Cerebellar nuclear complex (tissue), 1 donor: ENCODE measurements at places on chromosomes 12 and 14.

- no peak for DNase-seq
Observed at GRCh38 chr12:13189264-13189663, 7.3 kb upstream of the EMP1 start.

- no peak for DNase-seq
Observed at GRCh38 chr12:46865311-46865710, 39.5 kb upstream of the SLC38A4 start.

GRCh38 chr12:79573820-79574219, 116.9 kb downstream of the PAWR start:
- no peak for DNase-seq

- no peak for DNase-seq
Observed at GRCh38 chr12:73612551-73612950, 925.1 kb upstream of the ATXN7L3B start.

DNA sequence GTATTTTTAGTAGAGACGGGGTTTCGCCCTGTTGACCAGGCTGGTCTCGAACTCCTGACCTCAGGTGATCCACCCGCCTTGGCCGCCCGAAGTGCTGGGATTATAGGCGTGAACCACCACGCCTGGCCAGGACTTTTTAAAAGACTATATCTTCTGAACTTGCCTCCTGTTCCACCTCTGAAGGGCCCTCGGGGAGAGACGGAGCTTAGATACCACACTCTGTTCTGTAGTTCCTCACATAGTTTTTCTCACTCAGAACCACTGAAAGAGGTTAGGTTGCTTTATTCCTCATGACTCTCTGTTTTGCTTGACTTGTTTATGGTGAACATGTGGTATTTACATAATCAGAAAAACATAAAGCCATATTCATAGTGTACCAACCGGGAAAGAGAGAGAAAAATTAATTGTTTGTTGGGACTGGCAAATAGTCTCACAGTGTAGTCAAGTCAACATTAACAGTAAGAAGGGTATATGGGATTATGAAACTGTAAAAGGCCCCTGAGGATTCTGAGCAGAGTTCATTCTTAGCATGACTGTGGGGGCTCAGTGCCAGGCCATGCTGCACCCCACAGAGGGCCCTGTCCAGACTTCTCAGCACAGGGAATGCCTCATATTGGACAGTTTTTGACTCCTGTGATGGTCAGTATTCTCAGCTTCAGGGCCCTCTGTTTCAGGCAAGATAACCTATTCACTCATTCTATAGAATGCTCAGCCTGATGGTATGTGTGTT, 342.3 kb downstream of the ZFP36L1 start:
- no peak for DNase-seq

- DNase-seq: no peak
Observed at GRCh38 chr12:69580074-69580473, 5.2 kb upstream of the CCT2 start.

- DNase-seq: no peak
Observed at GRCh38 chr14:105195522-105196264, 14.6 kb upstream of the NUDT14 start.

- no peak for DNase-seq
Observed at GRCh38 chr14:101873991-101874390, 90.4 kb upstream of the DYNC1H1 start.

DNA sequence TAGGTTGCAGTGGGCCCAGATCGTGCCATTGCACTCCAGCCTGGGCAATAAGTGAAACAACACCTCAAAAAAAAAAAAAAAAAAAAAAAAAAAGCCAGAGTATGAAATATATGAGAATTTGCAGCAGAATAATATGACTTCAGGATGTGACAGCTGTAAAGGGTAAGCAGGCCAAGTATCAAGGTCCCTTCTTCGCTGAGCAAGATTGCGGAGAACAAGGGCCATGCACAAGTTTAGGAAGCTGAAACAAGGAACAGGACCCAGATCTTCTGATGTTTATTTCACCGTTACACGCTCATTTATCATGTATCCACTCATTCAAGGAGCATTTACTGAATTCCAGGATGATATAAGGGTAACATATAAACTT, 659 bp upstream of the FOXJ2 start:
- DNase-seq: no peak

GRCh38 chr14:35247777-35248475, 44.3 kb upstream of the PSMA6 start:
- no peak for DNase-seq

DNA sequence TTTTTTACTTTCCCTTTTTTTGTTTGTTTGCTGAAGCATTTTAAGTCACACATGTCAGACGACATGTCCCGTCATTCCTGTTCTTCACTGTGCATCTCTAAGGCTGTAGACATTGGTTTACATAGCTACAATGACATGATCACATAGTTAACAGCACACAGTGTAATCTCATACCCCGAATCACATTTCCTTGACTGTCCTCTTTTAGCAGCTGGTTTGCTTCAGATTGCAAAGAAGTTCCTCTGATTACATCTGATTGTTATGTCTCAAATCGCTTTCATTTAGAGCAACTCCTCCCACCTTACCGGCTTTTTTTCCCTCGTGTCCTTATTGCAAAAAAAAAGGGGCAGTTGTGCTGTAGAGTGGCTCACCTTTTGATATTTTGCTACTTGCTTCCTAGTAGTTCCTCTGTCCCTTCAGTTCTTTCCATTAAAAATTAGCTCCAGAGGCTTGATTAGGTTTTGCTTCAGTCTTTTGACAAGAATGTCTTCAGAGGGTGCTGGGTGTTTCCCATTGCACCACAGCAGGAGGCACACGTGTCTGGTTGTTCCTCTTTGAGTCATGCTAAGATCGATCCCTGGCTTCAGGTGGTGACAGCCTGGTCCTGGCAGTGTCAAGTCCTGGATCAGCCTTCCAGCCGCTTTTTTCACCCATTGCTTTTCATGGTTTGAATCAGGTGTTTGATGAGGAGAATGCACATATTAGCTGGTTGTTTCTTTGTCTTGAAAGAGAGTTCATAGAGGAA, 35.0 kb downstream of the ZNF664 start:
- DNase-seq: no peak

GRCh38 chr12:131093604-131093955, 139.9 kb downstream of the ADGRD1 start:
- DNase-seq: no peak

DNA sequence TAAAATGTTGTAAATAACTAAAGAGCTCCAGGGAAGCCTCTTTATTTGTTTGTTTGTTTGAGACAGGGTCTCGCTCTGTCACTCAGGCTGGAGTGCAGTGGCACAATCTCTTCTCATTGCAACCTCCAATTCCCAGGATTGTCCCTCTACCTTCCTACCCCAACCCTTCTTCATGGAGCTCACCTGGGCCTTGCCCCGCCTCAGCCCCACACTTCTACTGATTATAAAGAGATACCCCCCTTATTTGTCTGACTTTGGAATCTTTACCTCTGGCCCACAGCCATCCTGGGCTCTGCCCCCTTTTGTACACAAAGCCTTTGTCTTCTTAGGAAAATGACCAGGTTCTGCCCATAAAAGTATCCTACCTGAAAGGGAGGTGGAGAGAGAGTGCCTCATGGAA, 9.1 kb upstream of the BLTP3B start:
- DNase-seq: no peak

GRCh38 chr14:105155071-105155651, 13.4 kb downstream of the JAG2 start:
- DNase-seq: no peak

DNA sequence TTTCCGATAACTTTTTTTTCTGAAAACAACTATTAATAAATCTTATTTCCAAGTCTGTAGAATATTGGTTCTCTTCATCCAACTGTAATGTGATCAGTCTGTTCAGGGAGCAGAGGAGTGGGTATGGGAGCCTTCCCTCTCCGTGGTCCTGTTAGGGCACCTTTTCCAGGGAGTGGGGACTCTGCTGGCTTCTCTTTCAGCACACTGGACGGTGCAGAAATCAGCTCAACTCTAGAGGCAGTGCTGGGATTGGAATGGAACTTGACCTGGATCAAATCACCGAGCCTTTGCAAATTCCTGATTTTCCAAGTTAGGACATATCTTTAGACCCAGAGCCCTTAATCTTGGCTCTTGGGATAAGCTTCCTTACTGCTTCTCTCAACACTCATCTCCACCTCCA, 630.4 kb downstream of the DIO2 start:
- DNase-seq: no peak

DNA sequence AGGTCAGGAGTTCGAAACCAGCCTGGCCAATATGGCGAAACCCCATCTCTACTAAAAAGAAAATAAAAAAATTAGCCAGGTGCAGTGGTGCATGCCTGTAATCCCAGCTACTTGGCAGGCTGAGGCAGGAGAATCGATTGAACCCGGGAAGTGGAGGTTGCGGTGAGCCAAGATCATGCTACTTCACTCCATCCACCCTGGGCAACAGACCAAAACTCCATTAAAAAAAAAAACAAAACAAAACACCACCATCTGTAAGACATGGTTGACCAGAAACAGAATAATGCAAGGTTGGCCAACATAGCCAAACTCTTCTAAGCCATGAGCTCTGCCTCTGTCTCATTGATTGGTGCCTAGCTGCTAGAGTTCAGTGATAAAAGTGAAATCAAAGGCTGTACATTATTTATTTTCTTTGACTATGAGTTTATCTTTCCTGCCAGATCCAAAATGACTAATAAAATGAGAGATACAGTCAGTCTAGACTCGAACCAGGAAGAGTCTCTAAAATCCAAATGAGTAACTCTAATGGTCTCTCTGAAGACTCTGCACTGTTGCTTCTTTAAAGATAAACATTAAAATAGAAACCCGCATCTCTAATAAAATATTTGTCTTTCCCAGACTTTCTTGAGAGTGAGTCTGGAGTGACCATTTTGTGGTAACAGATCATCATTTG, 404.7 kb downstream of the DAD1 start:
- DNase-seq: no peak

DNA sequence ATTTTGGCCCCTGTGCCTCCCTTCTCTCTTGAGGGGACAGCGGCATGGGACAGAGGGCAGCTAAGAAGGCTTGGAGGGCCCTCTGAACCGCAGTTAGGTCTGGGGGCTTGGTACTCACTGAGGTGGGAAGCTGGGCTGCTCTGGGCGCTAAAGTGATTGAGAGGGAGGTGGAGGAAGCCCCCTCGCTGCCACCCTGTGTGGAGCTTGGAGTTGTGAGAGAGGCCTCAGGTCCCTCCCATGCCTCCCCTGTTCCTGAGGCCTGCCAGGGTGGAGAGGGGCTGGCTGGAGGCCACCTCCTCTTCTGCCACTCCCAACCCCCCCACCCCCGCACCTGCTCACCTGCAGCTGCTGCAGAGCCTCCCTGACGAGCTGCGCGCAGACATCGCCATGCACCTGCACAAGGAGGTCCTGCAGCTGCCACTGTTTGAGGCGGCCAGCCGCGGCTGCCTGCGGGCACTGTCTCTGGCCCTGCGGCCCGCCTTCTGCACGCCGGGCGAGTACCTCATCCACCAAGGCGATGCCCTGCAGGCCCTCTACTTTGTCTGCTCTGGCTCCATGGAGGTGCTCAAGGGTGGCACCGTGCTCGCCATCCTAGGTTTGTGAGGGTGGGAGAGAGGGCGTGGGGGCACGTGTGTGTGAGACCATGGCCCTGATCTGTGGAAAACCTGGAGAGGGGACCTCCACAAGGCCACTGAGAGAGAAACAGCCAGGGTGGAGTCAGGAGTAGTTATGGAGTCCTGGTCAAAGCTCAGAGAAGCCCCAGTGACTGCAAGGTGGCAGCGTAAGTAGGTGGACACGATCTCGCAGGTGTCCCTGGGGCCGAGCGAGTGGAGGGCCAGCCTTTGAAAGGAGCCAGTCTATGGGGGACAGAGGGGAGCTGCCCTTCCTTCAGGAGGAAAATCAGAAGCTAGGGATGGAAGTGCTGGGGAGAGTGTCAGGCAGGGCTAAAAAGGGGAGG, 11.2 kb downstream of the KCNH3 start:
- no peak for DNase-seq

GRCh38 chr12:52175371-52176350, 16.2 kb downstream of the KRT80 start:
- no peak for DNase-seq

DNA sequence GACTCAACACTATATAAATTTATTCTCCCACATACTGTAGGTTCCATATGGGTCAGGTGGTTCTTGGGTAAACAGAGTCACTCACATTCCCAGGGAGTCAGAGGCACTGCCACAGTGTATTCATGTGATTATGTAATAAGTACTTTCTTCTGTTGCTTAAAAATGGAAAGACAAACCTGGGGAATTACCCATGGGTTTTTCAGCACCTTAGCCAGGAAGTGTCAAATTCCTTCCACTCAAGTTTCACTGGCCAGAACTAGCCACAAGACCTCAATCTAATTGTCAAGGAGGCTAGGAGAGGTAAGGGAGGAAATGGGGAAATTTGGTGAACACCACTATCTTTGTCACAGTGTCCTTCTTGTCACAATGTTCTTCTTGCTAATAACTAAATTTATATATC, 333.2 kb upstream of the MDGA2 start:
- no peak for DNase-seq

DNA sequence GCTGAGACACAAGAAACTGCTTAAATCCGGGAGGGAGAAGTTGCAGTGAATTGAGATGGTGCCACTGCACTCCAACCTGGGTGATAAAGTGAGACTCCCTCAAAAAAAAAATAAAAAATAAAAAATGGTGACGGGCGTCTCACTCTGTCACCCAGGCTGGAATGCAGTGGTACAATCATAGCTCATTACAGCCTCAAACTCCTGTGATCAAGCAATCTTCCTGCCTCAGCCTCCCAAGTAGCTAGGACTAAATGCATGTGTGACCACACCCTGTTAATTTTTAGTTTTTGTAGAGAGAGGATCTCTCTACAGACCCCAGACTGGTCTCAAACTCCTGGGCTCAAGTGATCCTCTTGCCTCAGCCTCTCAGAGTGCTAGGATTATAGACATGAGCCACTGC, 9.1 kb downstream of the SNX6 start:
- no peak for DNase-seq

GRCh38 chr12:52633383-52633782, 15.0 kb upstream of the KRT73 start:
- no peak for DNase-seq

DNA sequence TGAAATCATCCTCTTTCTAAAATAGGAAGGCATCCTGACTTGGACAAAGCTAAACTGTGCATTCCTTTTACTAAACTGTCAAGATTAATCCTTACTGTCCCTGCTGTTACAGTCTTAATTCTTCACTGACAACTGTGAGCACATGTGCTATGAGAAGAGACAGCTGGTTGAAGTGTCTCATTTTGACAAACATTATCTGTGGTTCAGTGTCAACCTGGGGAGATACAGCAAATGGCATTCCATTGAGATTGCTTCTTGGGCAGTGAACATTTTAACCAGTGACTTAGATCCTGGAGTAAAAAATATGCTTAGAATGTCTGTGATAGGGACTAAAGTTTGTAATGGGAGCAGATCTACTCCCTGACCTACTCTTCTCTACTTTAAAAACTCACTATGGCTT, 552.6 kb upstream of the ATP2B1 start:
- DNase-seq: no peak

GRCh38 chr14:88841741-88842140, 17.3 kb downstream of the TTC8 start:
- no peak for DNase-seq
